ENCODE measurements at places on chromosomes 5 and 9. TPM values are rescaled to one million over a fixed set of nuclear protein-coding genes. Genes with fewer than 3 reads are reported as not detected.

The CRB2 gene
- total RNA-seq, result not detected

The EPB41L4B gene
- 1.0 TPM for total RNA-seq

The TOR4A gene
- total RNA-seq, result 10.9 TPM

The MLANA gene
- total RNA-seq, result not detected

The ENTREP1 gene
- not detected for total RNA-seq

The IRX4 gene
- not detected for total RNA-seq

DNA sequence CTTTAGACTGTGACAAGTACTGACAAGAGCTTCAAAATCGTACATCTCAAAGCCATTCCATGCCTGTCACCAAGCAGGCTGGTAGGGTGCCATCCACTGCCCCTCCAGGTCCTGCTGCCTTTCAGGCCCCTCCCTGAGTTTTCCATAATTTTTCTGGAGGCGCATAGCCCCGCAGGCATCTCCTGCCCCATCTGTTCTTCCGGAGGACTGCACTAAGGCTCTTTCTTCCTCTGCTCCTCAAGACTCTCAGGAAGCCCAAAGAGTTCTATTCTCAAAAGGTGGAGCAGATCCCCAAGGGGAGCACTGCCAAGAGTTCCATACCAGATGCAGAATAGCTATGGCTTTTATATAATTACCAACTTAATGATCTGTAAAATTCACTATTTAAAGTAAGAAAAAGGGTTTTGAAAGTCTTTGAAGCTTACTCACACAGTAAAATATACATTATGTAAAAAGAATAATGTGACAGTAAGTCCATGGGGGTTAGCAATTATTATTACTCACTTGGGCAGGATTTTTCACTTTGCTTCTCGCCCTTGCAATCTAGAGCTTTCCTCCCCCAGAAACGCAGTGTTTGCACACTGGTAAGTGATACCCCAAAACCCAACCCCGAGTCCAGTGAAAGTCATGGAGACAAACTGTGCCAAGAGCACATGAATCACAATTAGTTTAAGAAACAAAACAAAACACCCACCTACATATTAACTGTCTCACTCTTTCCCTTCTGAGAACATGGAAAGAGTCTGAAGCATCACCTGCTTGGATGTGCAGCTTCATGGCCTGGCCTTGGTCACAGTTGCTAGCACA lies 114.1 kb upstream of the DAPK1 start:
- DNase-seq, result no peak

GRCh38 chr5:165405340-165405739 lies 1899.9 kb downstream of the MAT2B start:
- no peak for DNase-seq

- DNase-seq, result no peak
Measured at GRCh38 chr9:75962013-75962661, 71.7 kb downstream of the PCSK5 start.

DNA sequence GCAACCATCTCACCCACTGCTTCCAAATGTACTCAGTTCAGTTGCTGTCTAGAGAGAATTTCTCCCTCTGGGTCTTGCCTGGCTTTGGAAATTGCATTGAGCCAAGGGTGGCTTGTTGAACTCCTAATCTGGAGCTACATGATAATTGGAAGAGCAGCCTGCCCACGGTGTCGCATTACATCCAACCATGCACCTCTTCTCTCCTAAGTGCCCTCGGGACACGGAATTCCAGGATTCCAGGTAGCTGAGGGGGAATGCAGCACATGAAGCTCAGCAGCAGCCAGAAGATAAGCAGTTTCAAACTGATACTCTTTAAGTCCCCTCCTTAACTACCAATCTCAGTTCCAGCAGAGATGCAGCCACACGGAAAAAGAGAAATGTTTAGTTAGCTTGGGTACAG lies 509.4 kb upstream of the KLF4 start:
- no peak for DNase-seq

GRCh38 chr9:88387552-88388202 lies 567 bp upstream of the SPIN1 start:
- DNase-seq, result peak; percentile 49

GRCh38 chr9:69357821-69358220 lies 32.8 kb downstream of the ENTREP1 start:
- no peak for DNase-seq

- no peak for DNase-seq
Measured at GRCh38 chr5:135571902-135572301, 6.9 kb downstream of the CXCL14 start.

GRCh38 chr9:76605321-76605900 lies 146.4 kb downstream of the GCNT1 start:
- no peak for DNase-seq

GRCh38 chr5:146302406-146302805 lies 36.2 kb upstream of the POU4F3 start:
- DNase-seq, result no peak

GRCh38 chr5:39228596-39228995 lies 9.2 kb upstream of the FYB1 start:
- no peak for DNase-seq

GRCh38 chr9:115138151-115138550 lies 20.2 kb upstream of the TNC start:
- no peak for DNase-seq

- DNase-seq, result peak; percentile 48
Measured at GRCh38 chr9:90219548-90220118, 423.0 kb downstream of the DIRAS2 start.

GRCh38 chr5:154498591-154498990 lies 20.6 kb upstream of the HAND1 start:
- DNase-seq, result no peak

- DNase-seq, result no peak
Measured at GRCh38 chr5:38600329-38601045, 44.0 kb upstream of the LIFR start.

GRCh38 chr5:125484272-125484741 lies 737.9 kb upstream of the ZNF608 start:
- DNase-seq, result no peak

DNA sequence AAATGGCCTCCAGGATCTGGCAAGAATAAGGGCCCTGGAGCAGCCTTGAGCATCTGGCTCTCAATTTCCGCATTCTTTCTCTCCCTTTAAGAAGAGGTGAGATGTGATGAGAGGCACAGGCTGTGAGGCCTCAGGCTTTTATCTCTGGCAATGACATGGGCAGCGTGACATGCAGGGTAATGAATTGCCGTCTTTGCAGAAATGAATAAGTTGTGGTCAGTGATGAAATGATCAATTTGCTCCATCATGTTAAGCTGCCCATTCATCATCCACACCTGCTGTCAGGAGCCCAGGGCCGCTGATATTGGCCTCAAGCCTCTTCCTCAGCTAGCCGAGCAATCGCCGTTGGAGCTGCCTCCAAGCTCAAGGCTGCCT lies 265.3 kb downstream of the TRIM32 start:
- no peak for DNase-seq

- peak; percentile 90 for DNase-seq
Measured at GRCh38 chr5:150560401-150561191, 52.7 kb downstream of the NDST1 start.

- no peak for DNase-seq
Measured at GRCh38 chr9:28158451-28158850, 585.2 kb upstream of the C9orf72 start.

- no peak for DNase-seq
Measured at GRCh38 chr5:56625541-56625940, 189.8 kb upstream of the MAP3K1 start.

- no peak for DNase-seq
Measured at GRCh38 chr5:120464627-120465435, 731 bp downstream of the PRR16 start.

DNA sequence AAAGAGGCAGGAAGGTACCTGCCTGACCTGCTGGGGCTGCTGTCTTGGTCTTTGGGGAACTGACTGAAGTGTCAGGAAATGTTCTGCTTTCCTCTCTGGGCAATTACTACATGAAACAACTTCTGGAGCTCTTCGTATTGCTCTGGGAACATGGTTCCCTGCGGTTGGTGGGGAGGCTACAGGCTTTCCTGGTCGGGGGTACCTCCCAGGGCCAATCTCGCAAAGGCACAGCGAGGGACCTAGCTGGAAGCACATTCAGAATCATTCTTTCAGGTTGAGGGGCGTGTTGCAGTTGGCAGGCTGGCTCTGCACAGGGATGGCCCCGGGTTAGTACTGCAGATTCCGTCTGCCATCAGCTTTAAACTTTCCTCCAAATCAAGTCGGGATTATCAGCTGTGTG lies 88.9 kb upstream of the RANBP3L start:
- no peak for DNase-seq
